ENCODE measurements at places on chromosomes 1 and 21.

- no peak for DNase-seq
Observed at GRCh38 chr1:91015794-91016550, 5.9 kb downstream of the ZNF644 start.

GRCh38 chr21:41681348-41681801 is 85.5 kb downstream of the RIPK4 start:
- no peak for DNase-seq

GRCh38 chr1:19467199-19468187 is 17.8 kb downstream of the CAPZB start:
- DNase-seq = no peak

DNA sequence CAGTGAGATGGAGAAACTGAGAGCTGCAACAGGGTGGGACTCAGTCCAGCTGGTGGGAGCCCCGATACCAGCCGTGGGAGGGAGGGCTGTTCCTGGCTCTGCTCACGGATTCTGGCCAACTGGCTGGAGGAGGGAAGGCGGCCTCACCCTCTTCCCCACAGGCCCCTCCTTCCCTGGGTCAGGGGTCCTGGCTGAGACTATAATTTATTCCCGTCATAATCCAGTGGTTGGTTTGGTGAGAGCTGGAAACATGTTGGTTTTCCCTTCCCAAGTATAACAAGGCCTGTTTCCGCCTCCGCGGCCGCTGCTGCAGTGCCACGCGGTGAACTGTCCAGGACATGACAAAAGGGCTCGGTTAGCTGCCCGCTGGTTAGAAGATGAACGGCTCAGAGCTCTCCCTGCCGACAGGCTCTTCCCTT is 10.0 kb downstream of the PTPRF start:
- peak; percentile 66 for DNase-seq

DNA sequence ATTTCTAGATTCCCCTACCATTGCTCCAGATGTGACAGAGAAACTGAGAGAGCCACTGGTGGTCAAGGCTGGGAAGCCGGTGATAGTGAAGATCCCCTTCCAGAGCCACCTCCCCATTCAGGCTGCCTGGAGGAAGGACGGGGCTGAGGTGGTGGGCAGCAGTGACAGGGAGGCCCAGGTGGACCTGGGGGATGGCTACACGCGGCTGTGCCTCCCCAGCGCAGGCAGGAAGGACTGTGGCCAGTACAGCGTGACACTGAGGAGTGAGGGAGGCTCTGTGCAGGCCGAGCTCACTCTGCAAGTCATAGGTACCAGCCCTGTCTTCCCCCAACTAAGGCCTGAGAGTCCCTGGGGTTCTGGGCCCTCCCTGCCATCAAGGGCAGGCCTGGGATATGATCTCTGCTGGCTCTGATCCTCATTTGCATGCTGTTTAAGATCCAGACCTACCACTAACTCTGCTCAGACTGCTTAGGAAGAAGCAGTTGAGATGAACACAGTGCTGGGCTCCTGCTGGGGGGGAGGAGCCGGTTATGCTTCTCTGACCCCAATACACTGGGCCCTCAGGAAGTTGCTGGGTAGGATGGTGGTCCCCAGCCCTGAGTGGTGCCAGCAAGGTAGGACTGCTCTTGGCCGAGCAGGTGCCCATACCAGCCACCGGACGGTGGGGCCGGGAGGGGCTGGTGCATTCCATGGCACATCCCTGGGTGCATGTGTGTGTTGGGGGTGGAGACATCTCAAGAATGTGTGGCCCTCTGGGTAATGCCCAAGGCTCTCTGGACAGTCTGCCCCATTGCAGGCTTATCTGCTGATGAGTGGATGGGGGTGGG is 25.1 kb downstream of the IGFN1 start:
- peak; percentile 27 for DNase-seq

- no peak for DNase-seq
Observed at GRCh38 chr1:231515748-231516147, 12.7 kb upstream of the TSNAX start.

DNA sequence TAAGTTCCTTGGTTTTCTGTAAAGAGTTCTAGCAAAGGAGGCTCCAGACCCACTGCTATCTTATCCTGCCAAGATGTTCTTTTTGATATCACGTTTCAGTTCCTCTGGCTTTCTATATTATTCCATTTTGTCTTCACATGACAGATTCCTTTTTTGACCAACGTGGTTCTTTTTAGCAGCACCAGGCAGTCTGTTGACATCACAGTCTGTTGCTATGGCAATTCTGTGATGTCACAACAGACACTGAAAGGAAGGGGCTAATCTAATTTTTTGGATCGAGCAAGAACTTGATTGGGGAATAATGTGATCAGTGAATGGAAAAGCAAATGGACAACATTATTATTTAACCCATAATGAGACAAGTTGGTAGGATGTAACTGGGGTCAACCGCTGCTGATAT is 64.5 kb upstream of the GOLT1A start:
- no peak for DNase-seq

GRCh38 chr1:243507001-243507671 is 251.3 kb downstream of the SDCCAG8 start:
- DNase-seq = no peak

- DNase-seq = no peak
Observed at GRCh38 chr1:99474350-99474893, 171.5 kb upstream of the PALMD start.

DNA sequence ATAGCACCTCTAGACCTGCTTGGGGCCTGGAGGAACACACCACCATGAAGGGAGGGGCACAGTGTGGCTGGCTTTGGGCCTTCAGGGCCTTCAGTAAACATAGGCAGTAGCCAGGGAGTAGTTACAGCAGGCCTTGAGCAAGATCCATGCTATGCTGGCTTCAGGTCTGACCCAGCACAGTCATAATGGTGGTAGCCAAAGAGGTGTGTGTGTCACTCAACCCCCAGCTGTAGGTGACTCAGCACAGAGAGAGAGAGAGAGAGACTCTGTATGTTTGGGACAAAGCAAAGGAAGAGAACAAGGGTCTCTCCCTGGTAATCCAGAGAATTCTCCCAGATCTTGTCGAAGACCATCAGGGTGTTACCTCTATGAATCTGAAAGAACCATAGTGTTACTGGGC is 250.5 kb upstream of the PKN2 start:
- no peak for DNase-seq

DNA sequence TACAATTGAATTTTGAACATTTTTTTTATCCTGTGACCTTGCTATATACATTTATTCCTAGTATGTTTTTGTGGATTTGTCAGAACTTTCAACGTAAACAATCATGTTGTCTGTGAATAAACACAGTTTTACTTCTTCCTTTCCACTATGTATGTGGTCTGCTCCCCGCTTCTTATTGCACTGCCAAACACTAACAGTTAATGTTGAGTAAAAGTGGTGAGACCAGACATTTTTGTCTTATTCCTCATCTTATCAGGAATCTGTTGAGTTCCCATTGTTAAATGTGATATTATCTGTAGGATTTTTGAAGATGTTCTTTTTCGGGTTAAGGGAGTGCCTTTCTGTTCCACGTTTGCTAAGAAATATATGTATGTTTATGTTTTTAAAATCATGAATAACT is 45.9 kb downstream of the CAMSAP2 start:
- no peak for DNase-seq

DNA sequence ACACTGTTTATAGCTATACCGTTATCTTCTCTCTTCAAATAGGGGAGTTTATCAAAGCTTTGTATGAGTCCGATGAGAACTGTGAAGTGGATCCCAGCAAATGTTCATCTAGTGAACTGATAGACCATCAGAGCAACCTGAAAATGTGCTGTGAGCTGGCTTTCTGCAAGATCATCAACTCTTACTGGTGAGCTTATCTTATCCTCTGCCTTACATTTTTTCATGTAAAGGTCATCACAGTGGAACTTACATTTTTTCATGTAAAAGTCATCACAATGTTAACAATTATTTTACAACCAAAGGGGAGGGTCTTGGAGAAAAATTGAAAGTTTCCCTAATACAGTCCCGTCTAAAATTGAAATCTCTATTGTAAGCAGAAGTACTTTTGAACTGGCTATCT is 45.2 kb downstream of the CLEC20A start:
- no peak for DNase-seq

- DNase-seq = no peak
Observed at GRCh38 chr1:179424610-179425009, 58.8 kb downstream of the AXDND1 start.

Data from left lobe of liver (tissue), 2 donors.